Substantia nigra (tissue), 51 donors: ENCODE measurements at places on chromosomes 6 and 20.

DNA sequence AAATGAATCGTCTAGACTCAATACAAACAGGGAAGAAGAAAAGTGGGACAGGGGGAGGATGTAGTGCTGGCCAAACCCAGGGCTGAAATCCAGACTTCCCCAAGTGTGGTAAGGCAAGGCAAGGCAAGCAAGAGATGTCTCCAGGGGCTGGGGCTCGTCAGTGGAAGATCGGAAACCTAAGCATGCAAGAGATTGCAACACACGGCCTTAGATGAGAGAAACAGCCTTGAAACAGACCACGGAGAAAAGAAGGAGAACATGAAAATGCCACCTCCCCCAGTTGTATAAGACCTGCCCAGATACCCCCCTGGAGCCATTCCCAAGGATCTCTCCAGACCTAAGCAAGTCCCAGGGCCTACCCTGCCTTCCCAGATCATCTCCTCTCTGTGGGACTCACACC, 20.0 kb downstream of the VEGFA start:
- DNase-seq, result no peak

DNA sequence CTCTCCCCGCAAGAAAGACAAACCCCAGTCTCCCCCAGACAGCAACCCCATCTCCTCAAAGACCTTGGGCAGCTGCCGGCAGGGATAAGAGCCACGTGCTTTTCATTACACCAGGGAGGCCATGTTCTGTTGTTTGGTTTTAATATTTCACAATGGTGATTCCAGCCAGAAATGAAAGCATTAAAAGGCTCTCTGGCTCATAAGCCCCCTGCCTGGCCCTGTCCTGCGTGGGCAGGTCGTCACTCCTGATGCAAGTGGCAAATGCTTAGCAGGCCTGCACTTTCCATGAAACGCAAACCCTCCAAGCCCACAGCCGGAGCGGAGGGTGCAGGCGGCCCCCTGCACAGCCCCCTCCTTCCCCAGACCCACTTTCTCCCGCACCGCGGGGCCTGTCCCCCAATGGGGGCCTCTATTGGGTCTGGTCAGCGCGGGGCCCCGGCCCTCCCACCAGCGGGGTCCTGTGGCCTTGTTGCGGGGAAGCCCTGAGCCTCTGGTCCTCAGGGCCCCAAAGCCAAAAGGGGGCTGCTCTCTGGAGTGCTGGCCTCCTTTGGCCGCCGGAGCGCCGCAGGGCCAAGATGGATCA, 77.2 kb downstream of the TMEM242 start:
- DNase-seq, result no peak

- DNase-seq, result no peak
These were observed 42.3 kb downstream of the VGLL2 start for GRCh38 chr6:117307655-117308054.

DNA sequence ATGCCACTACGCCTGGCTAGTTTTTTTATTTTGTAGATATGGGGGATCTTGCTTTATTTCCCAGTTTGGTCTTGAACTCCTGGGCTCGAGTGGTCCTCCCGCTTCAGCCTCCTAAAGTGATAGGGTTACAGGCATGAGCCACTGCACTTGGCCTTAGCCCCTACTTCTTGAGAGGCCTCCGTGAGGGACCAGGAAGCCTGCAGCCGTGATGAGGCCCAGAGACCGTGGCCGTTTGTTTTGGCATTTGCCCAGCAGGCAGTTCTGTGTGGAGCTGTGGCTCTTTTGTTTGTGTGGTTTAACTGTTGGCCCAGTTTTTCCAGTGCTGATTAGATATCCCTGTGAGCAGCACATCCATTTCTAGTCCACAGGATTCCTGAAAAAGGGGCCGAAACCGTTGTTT, 39.8 kb downstream of the SRSF3 start:
- no peak for DNase-seq
